ENCODE measurements at places on chromosomes 3 and 15. TPM values are rescaled to one million over a fixed set of nuclear protein-coding genes. Genes with fewer than 3 reads are reported as not detected.

Gene UQCC5
- 14.1 TPM for total RNA-seq

Gene ABHD6
- total RNA-seq = 12.7 TPM

Gene TICRR
- total RNA-seq = 24.8 TPM

Gene IL5RA
- total RNA-seq = not detected

Gene STRIT1
- not detected for total RNA-seq

Gene NDN
- total RNA-seq = not detected

Gene TNFSF10
- 0.20 TPM for total RNA-seq

DNA sequence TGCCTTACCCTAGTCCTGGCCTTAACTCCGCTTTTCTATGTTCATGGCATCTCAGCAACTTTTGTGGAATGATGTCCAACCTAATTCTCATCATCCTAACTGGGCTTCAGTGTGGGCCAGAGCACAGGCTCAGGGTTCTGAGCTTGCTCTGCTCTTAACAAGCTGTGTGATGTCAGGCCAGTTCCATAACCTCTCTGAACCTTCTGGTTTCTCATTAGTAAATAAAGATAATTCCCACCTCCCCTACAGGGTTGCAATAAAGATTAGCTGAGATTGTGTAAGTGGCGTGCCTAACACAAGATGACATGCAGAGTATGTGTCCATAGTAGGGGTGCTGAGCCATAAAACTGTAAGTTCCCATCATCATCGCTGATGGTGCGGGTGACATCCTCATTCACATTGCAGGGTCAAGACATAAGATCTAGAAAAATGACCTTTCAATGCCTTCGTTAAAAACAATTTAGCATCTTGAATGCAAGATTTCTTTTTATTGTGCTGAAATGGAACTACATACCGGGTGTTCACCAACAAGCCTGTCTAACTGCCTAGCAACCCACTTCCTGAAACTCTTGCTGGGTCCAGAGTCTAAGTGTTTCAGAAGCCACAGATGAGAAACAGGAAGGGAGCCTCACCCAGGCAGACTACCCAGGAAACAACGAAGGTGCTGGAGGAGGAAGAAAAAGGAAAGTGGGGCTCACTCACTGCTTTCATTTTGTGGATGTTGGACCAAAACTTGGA, 36.2 kb downstream of the CDCP1 start:
- no peaks in the 10 kb centered on the region for H3K27me3 ChIP-seq
- DNase-seq = no peak
- H3K27ac ChIP-seq = no peak overlapping the region
- no peak overlapping the region for H3K4me3 ChIP-seq
- H3K4me1 ChIP-seq = peaks cover 30% of the 10 kb centered on the region

DNA sequence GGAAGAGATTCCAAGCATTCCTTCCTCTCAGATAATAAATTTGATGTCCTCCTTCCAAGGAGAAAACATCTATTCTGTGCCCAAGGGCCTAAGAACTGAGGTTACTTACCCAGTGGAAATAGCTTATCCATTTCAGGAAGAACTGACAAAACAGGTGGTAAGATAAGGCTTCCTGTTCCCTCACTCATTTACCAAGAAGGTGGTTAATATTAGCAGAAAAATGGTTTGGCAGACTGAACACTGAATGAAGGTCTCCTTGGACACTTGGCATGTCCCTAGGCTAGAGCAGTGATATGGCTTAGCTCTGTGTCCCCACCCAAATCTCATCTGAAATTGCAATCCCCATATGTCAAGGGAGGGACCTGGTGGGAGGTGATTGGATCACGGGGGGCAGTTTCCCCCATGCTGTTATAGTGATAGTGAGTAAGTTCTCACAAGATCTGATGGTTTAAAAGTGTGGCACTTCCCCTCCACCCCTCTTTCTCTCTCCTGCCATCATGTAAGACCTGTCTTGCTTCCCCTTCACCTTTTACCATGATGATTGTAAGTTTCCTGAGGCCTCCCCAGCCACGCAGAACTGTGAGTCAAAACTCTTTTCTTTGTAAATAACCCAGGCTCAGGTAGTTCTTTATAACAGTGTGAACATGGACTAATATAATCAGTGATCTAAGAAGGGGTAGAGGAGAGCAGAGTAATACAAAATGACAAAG, 127.4 kb downstream of the ST8SIA2 start:
- no peaks in the 10 kb centered on the region for H3K4me1 ChIP-seq
- no peaks in the 10 kb centered on the region for H3K36me3 ChIP-seq
- H3K27me3 ChIP-seq = no peaks in the 10 kb centered on the region
- no peak overlapping the region for H3K27ac ChIP-seq
- no peak for DNase-seq
- H3K4me3 ChIP-seq = no peak overlapping the region

DNA sequence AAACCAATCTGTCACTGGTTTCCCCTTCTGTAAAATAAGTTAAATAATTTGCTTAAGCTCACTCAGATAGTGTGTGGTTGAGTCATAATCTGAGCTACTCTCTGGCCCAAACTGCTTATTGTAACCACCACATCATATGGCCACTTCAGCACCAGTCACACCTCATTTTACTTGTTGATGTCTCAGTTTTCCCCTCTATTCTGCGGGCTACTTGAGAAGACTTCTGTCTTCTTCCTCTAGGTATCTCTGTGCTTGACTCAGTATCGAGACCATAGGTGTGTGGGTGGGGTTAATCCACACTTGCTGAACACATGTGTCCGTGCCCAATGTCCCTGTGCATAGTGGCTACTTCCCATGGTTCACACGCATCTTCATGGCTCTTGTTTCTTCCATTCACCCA, 32.9 kb downstream of the CRYGS start:
- H3K27ac ChIP-seq = no peak overlapping the region
- no peaks in the 10 kb centered on the region for H3K36me3 ChIP-seq
- DNase-seq = no peak
- H3K4me3 ChIP-seq = no peak overlapping the region

GRCh38 chr15:67510597-67511190, 10.2 kb upstream of the C15orf61 start:
- no peaks in the 10 kb centered on the region for H3K36me3 ChIP-seq
- H3K27me3 ChIP-seq = no peaks in the 10 kb centered on the region
- no peak overlapping the region for H3K4me3 ChIP-seq
- no peak for DNase-seq

DNA sequence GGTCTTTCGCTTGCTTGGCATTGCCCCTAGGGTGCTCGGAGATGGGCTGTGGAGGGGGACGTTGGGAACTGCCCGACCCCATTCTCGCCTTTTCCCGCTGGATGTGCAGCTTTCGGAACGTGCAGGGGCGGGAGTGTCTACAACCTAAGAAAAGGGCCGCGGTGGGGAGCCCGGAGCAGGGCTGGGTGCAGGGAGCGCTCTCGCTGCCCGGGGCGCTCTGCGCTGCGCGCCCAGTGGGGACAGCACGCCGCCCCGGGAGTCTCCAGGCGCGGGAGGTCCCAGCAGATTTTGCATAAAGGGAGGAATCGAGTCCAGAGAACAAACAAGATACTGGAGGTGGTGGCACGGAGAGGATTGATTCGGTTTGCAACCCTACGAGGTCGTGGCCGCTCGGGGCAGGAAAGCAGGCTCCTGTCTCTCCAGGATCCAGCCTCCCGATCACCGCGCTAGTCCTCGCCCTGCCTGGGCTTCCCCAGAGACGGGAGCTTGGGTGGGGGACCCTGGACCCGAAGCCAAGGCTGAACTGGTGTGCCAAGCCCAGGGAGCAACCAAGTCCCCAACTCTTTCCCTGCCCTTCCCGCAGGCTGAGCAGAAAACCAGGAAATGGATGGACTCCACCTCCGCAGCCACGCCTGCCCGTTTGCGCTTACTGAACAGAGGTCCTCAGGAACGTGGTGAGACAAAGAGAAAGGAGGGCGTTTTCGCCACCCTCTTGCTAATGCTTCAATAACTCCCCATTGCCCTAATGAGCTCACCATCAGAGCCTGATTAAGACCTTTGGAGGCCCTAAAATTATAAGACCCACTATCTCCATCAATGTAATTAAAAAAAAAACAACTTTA, 59.7 kb downstream of the NOX5 start:
- no peak for DNase-seq
- H3K36me3 ChIP-seq = no peaks in the 10 kb centered on the region
- no peaks in the 10 kb centered on the region for H3K27me3 ChIP-seq

- DNase-seq = no peak
- no peak overlapping the region for H3K27ac ChIP-seq
- no peak overlapping the region for H3K4me3 ChIP-seq
- H3K27me3 ChIP-seq = no peaks in the 10 kb centered on the region
Observed at GRCh38 chr15:84785053-84785452, 32.1 kb upstream of the ALPK3 start.

DNA sequence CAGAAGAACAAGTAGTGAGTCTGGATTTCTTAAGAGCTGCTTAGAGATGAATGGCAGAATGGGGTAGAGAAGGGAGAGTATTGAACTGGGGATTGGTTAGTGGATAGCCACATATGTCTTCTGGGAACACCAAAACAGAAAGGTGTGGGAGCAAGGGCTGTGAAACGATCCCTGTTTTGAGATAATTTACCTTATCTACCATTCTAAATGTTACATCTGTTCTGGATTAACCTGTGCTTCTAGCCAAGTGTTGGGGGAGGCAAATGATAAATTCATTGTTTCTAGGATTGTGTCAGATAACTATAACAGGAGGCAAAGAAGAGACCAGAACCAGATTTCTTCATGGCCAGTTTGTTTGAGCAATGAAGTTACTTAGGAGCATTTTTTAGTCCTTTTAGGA, 8.4 kb downstream of the NR1D2 start:
- H3K36me3 ChIP-seq = peaks cover 5% of the 10 kb centered on the region
- no peak for DNase-seq
- H3K4me3 ChIP-seq = no peak overlapping the region
- H3K27me3 ChIP-seq = no peaks in the 10 kb centered on the region
- H3K27ac ChIP-seq = no peak overlapping the region

DNA sequence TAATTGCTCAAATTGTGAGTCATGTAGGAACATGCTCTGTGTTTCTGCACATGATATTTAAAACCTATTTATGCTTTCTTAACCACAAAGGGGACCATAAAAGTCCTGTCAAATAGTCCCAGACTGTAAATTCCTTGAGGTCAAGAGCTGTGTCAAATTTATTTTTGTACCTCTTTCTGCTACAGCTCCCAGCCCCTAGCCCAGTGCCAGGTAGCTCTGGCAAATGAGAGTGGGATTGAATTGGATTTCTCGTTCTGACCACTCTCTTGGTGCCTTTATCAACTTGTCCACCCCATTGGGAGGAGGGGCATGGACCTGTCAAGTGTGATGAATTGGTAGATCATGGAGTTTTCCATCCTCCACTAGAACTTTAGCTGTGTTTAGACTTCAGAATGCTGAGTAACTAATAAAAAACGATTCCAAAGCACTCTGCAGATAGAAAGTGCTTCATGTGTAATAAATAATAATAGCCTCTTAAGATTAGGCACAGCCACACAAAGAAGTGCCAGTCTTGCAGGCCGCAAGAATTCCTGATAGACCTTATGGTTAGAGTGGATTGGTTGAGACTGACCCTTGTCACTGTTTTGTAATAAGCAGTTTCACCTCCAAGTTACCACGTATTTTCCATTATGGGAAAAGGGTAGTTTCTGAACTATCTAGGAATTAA, 120.4 kb downstream of the LPP start:
- H3K27me3 ChIP-seq = no peaks in the 10 kb centered on the region
- peaks cover 44% of the 10 kb centered on the region for H3K4me1 ChIP-seq
- H3K27ac ChIP-seq = no peak overlapping the region
- H3K4me3 ChIP-seq = no peak overlapping the region
- no peaks in the 10 kb centered on the region for H3K36me3 ChIP-seq

GRCh38 chr15:78077053-78077870, at the start of gene TBC1D2B:
TBC1D2B (minus strand) TSS chr15:78077711; CDS start chr15:78077652, 59 bp downstream.
- no peak for DNase-seq
- peak within 1 kb of the TSS; percentile 62 for H3K4me3 ChIP-seq

GRCh38 chr3:54621184-54621583, 306.7 kb downstream of the LRTM1 start:
- no peaks in the 10 kb centered on the region for H3K27me3 ChIP-seq
- no peaks in the 10 kb centered on the region for H3K36me3 ChIP-seq
- no peak overlapping the region for H3K4me3 ChIP-seq
- no peak for DNase-seq

DNA sequence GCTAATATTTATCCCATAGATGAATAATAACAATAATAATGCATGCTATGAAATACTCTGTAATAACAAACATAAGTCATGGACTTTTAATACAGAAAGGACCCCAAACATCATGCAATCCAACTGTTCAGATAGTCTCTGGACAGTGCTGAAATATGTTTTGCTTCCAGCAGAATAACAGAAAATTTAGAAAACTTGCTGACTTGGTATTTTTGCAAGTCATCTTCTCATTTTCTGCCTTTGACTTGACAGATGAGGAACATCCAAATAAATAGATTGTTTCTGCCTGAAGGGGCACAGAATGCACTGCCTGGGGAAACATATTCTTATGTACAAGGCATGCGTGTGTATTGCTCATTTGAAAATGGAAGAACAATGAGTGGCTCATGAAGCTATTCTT, 442.4 kb upstream of the GRM7 start:
- H3K36me3 ChIP-seq = no peaks in the 10 kb centered on the region
- H3K27ac ChIP-seq = no peak overlapping the region
- no peak overlapping the region for H3K4me3 ChIP-seq

GRCh38 chr3:29741231-29741630, 460.4 kb downstream of the RBMS3 start:
- no peaks in the 10 kb centered on the region for H3K4me1 ChIP-seq
- no peak overlapping the region for H3K27ac ChIP-seq

DNA sequence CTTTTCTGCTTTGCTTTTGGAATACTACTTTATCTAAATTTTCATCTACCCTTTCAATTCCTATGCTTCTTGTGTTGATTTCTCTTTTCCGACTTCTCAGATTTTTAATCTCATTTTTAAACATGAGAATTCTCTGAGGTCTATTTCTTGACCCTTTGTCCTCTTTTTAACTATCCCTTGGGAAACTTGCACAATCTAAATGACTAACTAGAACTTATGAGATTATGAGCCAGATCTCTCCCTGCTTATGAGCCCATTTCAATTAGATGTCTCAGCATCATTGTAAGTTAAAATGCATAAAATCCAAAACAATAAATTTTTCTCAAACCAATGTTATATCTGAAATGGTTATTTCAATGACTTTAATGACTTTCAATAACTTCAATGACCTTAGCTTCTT, 296.9 kb upstream of the AGTR1 start:
- H3K4me3 ChIP-seq = no peak overlapping the region
- no peak for DNase-seq
- H3K27ac ChIP-seq = no peak overlapping the region
- no peaks in the 10 kb centered on the region for H3K27me3 ChIP-seq

- H3K4me3 ChIP-seq = no peak overlapping the region
- no peak for DNase-seq
- H3K27me3 ChIP-seq = no peaks in the 10 kb centered on the region
- H3K36me3 ChIP-seq = no peaks in the 10 kb centered on the region
- no peak overlapping the region for H3K27ac ChIP-seq
- H3K4me1 ChIP-seq = peaks cover 6% of the 10 kb centered on the region
Observed at GRCh38 chr3:71581457-71582035, 2.0 kb downstream of the FOXP1 start.

DNA sequence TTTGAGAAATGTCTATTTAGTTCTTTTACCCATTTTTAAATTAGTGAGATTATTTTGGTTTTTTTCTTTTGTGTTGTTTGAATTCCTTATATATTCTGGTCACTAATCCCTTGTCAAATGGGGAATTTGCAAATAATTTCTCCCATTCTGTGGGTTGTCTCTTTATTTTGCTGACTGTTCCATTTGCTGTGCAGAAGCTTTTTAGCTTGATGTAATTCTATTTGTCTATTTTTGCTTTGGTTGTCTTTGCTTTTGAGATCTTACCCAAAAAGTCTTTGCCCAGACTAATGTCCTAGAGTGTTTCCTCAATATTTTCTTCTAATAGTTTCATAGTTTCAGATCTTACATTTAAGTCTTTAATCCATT, 472.9 kb downstream of the TBL1XR1 start:
- no peaks in the 10 kb centered on the region for H3K4me1 ChIP-seq
- H3K36me3 ChIP-seq = no peaks in the 10 kb centered on the region
- no peak overlapping the region for H3K27ac ChIP-seq
- H3K27me3 ChIP-seq = no peaks in the 10 kb centered on the region
